ENCODE measurements at places on chromosomes 16 and 17. TPM values are rescaled to one million over a fixed set of nuclear protein-coding genes. Genes with fewer than 3 reads are reported as not detected.

MPG gene
- polyA plus RNA-seq = 29.1 TPM

STAT3 gene
- 81.4 TPM for polyA plus RNA-seq

SOST gene
- polyA plus RNA-seq = not detected

MT1B gene
- not detected for polyA plus RNA-seq

GRCh38 chr16:58102665-58103392 is 26.4 kb downstream of the CFAP20 start:
- no peak for DNase-seq

DNA sequence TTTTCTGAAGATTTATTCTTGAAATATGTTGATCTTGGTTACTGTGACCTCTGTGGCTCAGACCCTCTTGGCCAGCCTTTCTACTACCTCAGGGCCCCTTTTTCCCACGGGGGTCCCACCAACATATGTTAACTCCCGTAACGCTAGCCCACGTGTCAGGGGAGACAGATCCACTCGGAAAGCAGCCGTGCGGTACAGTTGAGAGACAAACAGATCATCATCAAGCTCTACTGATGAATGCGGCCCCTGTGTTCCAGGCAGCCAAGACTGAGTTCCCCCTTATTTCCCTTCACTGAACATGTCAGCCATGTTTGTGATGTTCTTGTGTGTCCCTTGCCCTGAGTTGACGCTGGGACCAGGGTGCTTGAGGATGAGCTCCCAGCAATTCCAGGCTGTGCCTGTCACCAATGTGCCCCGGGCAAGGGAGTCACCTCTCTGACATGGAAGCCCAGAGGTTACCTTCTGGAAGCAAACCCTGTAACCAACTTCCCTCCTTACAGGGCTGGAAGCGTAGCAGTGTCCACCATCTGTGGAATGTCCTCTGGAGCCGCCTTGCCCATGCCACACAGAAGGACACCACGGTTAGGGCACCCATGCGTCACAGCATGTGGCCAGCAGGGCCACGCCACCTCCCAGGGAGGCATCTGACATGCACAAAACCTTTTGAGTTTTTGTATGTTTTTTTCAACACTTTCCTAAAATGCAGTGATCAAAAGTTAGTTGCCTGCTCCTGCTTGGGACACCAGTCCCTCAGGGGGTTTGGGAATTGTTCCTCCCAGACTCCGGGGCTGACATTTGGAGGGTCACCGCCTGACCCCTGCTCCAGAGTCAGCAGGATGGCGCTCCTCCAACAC is 193.7 kb upstream of the CHMP6 start:
- no peak for DNase-seq

DNA sequence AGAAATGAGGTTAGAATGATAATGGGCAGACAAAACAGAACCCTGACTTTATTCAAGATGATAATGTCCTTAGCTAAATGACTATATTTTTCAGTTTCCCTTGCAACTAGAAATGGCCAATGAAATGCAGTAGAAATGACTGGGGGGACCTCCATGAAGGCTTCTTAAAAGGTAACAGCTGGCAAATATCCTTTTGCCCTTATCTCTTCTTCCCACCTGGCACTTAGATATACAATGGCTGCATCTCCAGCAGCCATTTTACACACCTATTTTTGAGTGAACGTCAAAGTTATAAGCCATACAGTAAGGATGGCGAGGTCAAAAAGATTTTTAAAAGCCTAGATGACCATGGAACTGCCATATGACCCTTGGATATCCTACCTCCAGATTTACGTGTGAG is 39.9 kb downstream of the USP32 start:
- DNase-seq = no peak

GRCh38 chr16:83245061-83245460 is 562.7 kb upstream of the HSBP1 start:
- no peak for DNase-seq

- DNase-seq = no peak
Measured at GRCh38 chr17:81551458-81552243, 502 bp downstream of the FAAP100 start.

MAPT gene
- 7.1 TPM for polyA plus RNA-seq

ABCA8 gene
- 142 TPM for polyA plus RNA-seq

GRCh38 chr16:27819356-27819755 is 244.2 kb downstream of the GSG1L start:
- no peak for DNase-seq

GRCh38 chr16:65889533-65889966 is 476.9 kb upstream of the CDH5 start:
- peak; percentile 32 for DNase-seq

GRCh38 chr17:4800462-4801196 is 1.5 kb downstream of the C17orf114 start:
- DNase-seq = no peak

DNA sequence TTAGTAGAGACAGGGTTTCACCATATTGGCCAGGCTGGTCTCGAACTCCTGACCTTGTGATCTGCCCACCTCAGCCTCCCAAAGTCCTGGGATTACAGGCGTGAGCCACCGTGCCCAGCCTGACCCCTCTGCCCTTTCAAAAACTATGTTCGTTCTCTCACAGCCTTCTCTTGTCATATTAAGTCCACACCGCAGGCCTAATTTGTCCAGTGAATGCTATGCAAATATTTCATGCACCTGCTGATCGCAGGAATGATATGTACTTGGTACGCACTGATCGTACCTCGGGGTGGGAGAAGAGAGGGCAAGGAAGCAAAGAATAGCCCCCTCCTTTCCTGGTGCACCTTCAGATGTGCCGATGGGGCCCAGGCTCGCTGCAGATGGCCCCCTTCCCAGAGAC is 3.0 kb upstream of the BIRC5 start:
- no peak for DNase-seq

- no peak for DNase-seq
Measured at GRCh38 chr17:49455272-49455861, 39.7 kb upstream of the NGFR start.

- DNase-seq = no peak
Measured at GRCh38 chr16:56450275-56450985, 702 bp downstream of the NUDT21 start.

SOCS1 gene
- polyA plus RNA-seq = 15.5 TPM

NPIPB9 gene
- polyA plus RNA-seq = 1.6 TPM

PRAC2 gene
- polyA plus RNA-seq = not detected

KCNG4 gene
- 0.06 TPM for polyA plus RNA-seq

DNA sequence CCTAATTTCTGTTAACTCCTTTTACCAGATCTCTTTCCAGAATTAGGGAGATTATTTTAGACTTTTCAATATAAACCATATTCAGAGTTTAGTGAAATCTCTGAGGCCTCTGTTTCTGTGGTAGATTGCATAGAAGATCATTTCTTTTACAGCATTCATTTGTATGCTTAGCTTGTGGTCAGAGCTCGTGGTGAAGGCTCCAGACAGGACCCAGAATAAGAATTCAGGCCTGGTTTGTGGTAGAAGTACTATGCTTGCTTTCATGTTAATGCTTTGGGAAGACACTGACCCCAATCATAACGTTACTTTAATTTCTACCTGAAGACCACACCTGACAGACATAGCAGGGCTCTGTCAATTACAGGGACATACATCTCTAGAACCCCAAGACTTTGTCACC is 258.1 kb downstream of the FTO start:
- no peak for DNase-seq

GRCh38 chr16:66079671-66080334 is 286.7 kb upstream of the CDH5 start:
- no peak for DNase-seq

TBC1D3K gene
- not detected for polyA plus RNA-seq

AATK gene
- polyA plus RNA-seq = 14.2 TPM

DNA sequence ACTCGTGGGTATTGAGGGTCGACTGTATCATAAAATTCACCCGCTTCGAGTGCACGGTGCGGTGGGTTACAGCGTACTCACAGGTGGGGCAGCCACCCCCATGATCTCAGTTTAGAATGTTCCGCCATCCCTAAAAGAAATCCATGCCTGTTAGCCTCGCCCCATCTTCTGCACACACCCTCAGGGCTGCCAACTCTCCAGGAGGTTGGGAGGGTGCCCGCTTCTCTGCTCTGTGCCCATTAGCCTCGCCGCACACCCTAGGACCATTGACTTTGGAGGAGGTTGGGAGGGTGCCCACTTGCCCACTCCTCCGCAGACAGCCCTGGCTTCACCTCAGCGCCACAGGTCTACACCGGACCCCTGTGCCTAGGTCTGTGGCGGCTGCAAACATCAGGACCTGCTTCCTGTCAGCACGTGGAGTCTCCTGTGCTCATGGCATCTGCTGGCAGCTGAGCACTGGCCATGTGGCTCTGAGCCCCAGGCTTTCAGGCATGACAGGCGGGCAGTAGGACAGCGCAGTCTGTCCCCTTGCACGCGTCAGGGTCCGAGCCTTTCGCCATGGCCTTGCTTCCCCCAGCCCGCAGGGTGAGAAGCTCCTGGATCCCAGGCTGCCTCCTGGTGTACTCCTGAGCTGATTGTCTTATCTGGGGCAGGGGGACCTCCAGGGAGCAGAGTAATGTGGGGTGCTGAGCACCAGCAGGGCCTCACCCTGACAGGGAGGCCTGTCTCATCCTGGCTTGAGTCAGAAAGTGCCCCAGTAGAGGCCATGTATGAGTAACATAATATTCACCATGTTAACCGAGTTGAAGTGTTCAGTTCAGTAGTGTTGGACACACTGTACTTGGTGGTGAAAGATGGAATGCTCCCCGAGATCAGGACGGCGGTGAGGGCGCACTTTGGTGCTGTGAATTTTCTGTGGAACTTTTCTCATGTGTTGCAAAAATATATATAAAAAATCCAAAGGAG is 21.9 kb downstream of the NME3 start:
- no peak for DNase-seq

HS3ST3A1 gene
- 9.1 TPM for polyA plus RNA-seq

CMTM1 gene
- polyA plus RNA-seq = 10.8 TPM

CDRT4 gene
- polyA plus RNA-seq = 15.6 TPM

- DNase-seq = no peak
Measured at GRCh38 chr16:19812986-19813385, 71.7 kb downstream of the GPRC5B start.

DNA sequence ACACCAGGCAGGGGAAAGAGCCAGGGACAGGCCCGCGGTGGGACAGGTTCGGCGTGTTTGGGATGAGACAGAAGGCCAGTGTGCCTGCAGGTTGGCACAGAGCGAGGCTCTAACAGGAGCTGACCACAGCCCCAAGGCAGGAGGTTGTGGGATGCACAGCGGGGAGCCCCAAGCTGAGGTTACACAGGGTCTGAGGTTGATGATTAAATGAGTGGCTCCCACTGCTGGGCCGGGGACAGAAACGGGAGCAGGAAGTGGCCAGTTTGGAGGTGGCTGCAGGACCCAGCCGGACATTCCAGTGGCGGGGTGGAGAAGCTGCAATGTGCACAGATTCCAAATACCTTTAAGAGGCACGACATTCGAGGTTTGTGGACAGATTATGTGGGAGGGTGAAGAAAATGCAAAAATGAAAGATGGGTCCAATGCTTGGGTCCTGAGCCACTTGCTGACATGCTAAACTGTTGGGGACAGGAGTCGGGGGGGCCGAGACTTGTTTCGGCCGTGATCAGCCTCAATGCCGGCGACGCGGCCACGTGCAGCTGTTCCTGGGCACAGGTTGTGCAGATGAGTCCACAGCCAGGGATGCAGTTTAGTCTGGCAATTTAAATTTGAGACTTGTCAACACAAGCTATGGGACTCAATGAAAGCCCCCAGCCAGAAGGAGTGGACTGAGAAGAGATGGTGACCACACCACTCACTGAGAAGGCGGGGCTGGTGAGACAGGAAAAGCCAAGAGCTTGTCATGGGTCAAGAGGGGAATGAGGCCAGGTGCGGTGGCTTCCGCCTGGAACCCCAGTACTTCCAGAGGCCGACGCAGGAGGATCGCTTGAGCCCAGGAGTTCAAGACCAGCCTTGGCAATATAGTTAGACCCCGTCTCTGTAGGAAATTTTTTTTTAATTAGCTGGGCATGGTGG is 8.7 kb downstream of the ENPP7 start:
- DNase-seq = no peak

GRCh38 chr17:81681672-81682071 is 1.9 kb downstream of the ARL16 start:
- DNase-seq = no peak

All from right lung (tissue), 10 donors.